ENCODE measurements at places on chromosomes 13 and 19. TPM values are rescaled to one million over a fixed set of nuclear protein-coding genes. Genes with fewer than 3 reads are reported as not detected.

N4BP2L2 gene
- 101 TPM for total RNA-seq

RXFP2 gene
- total RNA-seq = not detected

TTC9B gene
- not detected for total RNA-seq

WDR88 gene
- 0.17 TPM for total RNA-seq

CEACAM3 gene
- not detected for total RNA-seq

NRTN gene
- under 0.01 TPM for total RNA-seq

TMEM238 gene
- not detected for total RNA-seq

IL4I1 gene
- 0.47 TPM for total RNA-seq

SYNGR4 gene
- not detected for total RNA-seq

SHISA7 gene
- not detected for total RNA-seq

TGFB1 gene
- 9.8 TPM for total RNA-seq

CLEC11A gene
- total RNA-seq = 21.3 TPM

All from bronchial smooth muscle cell (primary cell).